IMR-90 (cell line): ENCODE measurements at places on chromosomes 3 and 15. TPM values are rescaled to one million over a fixed set of nuclear protein-coding genes. Genes with fewer than 3 reads are reported as not detected.

TTLL13 gene
- not detected in 2 replicates for total RNA-seq

RLBP1 gene
- not detected in 2 replicates for total RNA-seq

SCN11A gene
- under 0.01 TPM in 1 of 2 replicates, not detected in the other for total RNA-seq

SEMA3G gene
- total RNA-seq, result not detected in 2 replicates

CAV3 gene
- 0.28 and 0.36 TPM in 2 replicates for total RNA-seq

AGTR1 gene
- 2.7 and 3.3 TPM in 2 replicates for total RNA-seq

FSIP1 gene
- 0.18 and 0.56 TPM in 2 replicates for total RNA-seq

TOPBP1 gene
- total RNA-seq, result 50.0 and 50.5 TPM in 2 replicates

CDCP1 gene
- total RNA-seq, result 2.5 TPM in 2 replicates

PARP9 gene
- 7.7 and 8.6 TPM in 2 replicates for total RNA-seq

WDR93 gene
- not detected in 2 replicates for total RNA-seq
